ENCODE measurements at places on chromosomes 2 and 18.
A peak's percentile ranks its signal among the peaks of the same experiment; 100 is the strongest.

DNA sequence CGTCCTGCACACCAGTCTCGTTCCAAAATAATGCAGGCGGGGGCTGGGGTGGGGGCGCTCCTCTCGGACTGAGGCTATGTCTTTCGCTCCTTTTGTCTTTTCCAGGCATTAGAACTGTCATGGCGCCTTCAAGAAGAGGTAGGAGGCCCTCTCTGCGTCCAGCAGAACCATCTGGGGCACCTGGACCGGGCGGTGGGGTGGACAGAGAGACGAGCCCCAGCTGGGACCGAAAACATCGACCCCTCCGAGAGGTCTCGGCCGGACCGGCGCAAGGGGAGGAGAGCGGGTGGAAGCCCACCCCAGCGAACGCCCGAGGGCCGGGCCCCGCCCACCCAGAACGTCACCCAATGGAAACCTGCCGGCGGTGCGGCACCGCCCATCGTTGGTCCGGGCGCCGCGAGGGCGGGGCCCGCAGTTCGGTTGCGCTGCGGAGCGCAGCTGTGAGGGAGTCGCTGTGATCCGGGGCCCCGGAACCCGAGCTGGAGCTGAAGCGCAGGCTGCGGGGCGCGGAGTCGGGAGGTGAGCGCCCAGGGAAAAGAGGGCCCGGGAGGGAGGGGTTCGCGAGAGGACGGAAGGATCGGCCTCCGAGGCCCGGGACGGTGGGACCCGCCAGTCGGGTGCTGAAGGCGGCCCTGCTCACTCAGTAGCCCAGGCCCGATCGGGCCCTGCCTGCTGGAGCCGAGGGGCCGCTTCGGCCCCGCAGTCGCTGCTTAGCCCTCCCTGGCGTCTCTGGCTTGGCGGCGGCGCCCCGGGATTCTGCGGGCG is at the start of gene NRBP1:
Gene NRBP1 (plus strand): TSS at position 419 of the 765 bp plus-strand sequence. CDS start 4,643 bp downstream, outside the sequence.
- peak; percentile 82 for DNase-seq

- no peak for DNase-seq
These were observed 568.3 kb upstream of the MEX3C start for GRCh38 chr18:51765606-51766360.

GRCh38 chr2:25654801-25655200 is 18.6 kb downstream of the DTNB start:
- no peak for DNase-seq

- no peak for DNase-seq
These were observed 2072.6 kb upstream of the CELF4 start for GRCh38 chr18:39638224-39638623.

GRCh38 chr2:26579723-26580040 is 61.5 kb downstream of the CIB4 start:
- DNase-seq = no peak

GRCh38 chr2:16152928-16153753 is 212.8 kb downstream of the MYCN start:
- no peak for DNase-seq

DNA sequence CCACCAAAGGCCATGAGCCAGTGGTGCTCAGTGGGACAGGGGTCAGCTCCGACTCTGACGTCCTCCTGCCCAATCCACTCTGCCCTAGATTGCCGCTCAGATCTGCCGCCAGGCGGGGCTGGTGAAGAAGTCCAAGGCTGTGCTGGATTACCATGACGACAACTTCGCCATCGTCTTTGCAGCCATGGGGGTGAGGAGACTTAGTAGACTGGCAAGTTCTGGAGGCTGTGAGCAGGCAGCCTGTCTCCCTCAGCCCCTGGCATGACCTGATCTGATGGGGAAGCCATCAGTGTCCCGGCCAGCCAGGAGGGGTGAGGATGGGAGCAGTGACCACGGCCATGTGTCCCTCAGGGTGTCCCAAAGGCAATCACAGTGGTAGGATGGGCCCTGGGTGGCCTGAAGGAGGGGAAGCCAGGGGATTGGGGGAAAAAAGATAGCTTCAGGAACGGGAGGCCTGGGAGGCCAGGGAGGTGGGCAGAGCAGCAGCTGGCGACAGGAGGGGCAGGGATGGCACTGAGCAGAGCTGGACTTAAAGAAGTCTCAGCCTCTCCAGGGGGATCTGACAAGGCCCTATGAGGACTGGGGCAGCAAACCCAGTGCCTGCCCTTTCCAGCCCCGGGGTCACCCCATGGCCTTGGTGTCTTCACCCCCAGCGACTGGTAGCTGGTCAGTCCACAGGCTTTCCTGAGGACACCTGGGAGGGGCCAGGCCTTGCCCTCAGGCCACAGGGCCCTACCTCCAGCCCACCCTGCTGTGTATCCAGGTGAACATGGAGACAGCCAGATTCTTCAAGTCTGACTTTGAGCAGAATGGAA is 17.4 kb upstream of the ANKRD53 start:
- DNase-seq = no peak

- DNase-seq = no peak
These were observed 274.8 kb upstream of the HS6ST1 start for GRCh38 chr2:128593518-128593878.

- DNase-seq = no peak
These were observed 603.7 kb upstream of the GCFC2 start for GRCh38 chr2:76314271-76315020.

- no peak for DNase-seq
These were observed 43.7 kb downstream of the MYL1 start for GRCh38 chr2:210271300-210271699.

- DNase-seq = no peak
These were observed 71.7 kb downstream of the SMAD7 start for GRCh38 chr18:48879008-48879431.
